Body of pancreas (tissue), 4 donors: ENCODE measurements at places on chromosomes 7 and 10.

DNA sequence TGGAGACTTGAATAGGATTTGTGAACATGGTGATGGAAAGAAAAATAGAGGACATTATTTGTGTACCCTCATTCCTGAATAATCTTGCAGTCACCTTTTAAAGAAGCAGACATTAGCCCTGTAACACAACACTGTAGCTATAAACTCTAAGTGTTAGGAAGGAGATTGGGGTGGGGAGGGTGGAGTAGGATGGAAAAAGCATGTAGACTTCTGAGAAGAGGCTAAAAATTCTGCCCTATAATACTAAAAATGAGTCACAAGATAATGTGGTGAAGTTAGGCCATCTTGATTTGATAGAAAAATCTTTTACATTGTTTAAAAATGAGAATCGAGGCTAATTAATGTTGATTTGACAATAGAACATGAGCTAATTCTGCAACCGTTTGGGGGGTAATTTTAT, 128.8 kb downstream of the LCOR start:
- peaks cover under 1% of the 10 kb centered on the region for H3K36me3 ChIP-seq
- DNase-seq = no peak
- no peak overlapping the region for H3K4me3 ChIP-seq
- H3K27me3 ChIP-seq = no peaks in the 10 kb centered on the region
- no peak overlapping the region for H3K27ac ChIP-seq

GRCh38 chr10:117578999-117579590, 36.5 kb downstream of the EMX2 start:
- no peaks in the 10 kb centered on the region for H3K27me3 ChIP-seq
- DNase-seq = no peak
- H3K27ac ChIP-seq = no peak overlapping the region
- no peaks in the 10 kb centered on the region for H3K4me1 ChIP-seq
- no peaks in the 10 kb centered on the region for H3K36me3 ChIP-seq
- no peak overlapping the region for H3K4me3 ChIP-seq

DNA sequence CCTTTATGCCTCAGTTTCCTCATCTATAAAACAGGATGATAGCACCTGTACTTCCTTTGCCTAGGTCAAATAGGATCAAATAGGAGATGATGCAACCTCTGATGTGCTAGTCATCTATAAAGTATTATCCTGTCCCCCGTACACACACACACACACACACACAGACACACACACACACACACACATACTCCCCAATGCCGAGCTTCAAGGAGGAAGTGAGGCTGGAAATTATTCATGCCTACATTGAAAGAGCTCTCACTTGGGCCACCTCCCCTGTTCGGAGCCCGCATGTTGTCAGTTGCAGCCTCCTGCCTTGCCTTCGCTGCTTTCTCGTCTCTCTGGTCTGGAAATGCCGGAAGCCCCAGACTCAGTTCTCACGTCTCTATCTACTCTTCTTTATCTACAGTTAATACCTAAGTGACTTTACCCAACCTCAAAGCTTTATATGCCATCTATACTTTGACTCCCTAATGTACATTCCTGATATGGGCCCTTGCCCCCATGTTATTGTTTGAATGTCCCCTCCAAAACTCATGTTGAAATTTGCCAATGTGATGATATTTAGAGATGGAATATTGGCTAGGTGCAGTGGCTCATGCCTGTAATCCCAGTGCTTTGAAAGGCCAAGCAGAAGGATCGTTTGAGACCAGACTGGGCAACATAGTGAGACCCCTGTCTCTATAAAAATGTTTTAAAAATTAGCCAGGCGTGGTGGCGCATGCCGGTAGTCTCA, 6.9 kb upstream of the UBE2H start:
- H3K36me3 ChIP-seq = no peaks in the 10 kb centered on the region
- no peak for DNase-seq
- H3K27me3 ChIP-seq = no peaks in the 10 kb centered on the region

DNA sequence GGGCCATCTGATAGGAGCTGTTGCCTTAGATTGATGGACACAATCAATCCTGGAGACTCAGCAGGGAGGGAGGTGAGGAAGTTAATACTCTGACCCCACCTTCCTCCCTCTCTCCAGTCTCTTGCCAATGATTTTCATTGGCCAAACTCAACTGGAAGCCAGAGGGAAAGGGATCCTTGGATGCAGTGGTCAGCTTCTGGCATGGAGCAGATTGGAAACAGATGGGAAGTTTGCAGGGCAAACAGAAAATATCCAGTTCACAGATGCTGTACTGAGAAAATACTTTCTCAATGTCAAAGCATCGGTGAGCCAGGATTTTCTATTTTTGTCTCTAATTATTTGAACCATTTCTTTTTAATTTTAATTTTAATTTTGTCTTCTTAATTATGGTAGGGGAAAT, 170.8 kb downstream of the BBS9 start:
- H3K27ac ChIP-seq = no peak overlapping the region
- no peaks in the 10 kb centered on the region for H3K4me1 ChIP-seq
- no peaks in the 10 kb centered on the region for H3K27me3 ChIP-seq
- DNase-seq = no peak
- H3K36me3 ChIP-seq = no peaks in the 10 kb centered on the region

- no peaks in the 10 kb centered on the region for H3K27me3 ChIP-seq
- no peaks in the 10 kb centered on the region for H3K36me3 ChIP-seq
- no peak for DNase-seq
Measured at GRCh38 chr10:74282848-74283210, 131.8 kb downstream of the ADK start.

DNA sequence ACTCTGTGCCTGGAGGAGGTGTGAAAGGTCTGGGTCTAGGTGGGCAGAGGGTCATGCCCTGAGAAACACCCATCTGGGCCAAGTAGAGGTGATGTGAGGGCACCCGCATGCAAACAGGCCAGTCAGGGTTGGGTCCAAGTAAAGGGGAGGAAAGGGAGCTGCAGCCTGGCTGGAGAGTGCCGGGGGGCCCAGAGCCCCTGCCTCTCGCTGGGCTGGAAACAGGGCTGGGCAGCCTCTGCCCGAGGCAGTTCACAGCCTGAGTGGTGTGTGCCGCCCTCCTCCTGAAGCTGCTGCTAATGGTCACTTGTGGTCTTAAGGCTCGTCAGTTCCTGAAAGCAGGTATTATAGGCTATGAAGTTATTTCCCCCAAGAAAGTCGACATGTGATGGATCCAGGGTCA, 7.3 kb downstream of the CYP2E1 start:
- H3K27ac ChIP-seq = no peak overlapping the region
- H3K4me1 ChIP-seq = peaks cover 6% of the 10 kb centered on the region
- no peaks in the 10 kb centered on the region for H3K36me3 ChIP-seq
- H3K4me3 ChIP-seq = no peak overlapping the region
- DNase-seq = no peak
- no peaks in the 10 kb centered on the region for H3K27me3 ChIP-seq

- H3K27ac ChIP-seq = no peak overlapping the region
- no peak for DNase-seq
- peaks cover 4% of the 10 kb centered on the region for H3K4me1 ChIP-seq
- no peak overlapping the region for H3K4me3 ChIP-seq
Measured at GRCh38 chr10:14500172-14500765, 169.5 kb upstream of the FRMD4A start.

GRCh38 chr10:132631338-132631735, 93.8 kb downstream of the INPP5A start:
- no peak overlapping the region for H3K4me3 ChIP-seq
- H3K27ac ChIP-seq = peak overlapping the region; percentile 84
- DNase-seq = peak; percentile 67
- H3K27me3 ChIP-seq = no peaks in the 10 kb centered on the region
- peaks cover 24% of the 10 kb centered on the region for H3K4me1 ChIP-seq

GRCh38 chr10:110425684-110426293, 71.9 kb upstream of the DUSP5 start:
- no peak overlapping the region for H3K27ac ChIP-seq
- peaks cover 16% of the 10 kb centered on the region for H3K4me1 ChIP-seq
- DNase-seq = no peak
- H3K36me3 ChIP-seq = no peaks in the 10 kb centered on the region
- no peak overlapping the region for H3K4me3 ChIP-seq

DNA sequence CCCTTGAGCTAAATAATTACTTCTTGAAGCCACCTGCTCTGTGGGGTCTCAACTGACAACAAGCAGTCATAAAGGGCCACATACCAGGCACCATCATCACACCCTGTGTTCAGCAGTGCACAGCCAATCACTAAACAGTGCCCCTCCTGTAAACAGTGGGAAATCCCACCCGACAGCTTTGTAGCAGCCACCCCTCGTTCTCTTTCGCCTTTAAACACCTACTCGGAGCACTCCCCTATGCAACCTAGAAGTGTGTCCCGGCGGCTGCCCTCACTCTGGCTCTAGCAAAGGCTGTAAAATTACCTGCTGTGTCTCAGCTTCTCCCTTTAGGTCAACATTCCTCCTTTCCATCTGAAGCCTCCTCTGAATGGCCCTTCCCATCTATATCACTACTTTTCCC, 111.9 kb downstream of the TCERG1L start:
- no peaks in the 10 kb centered on the region for H3K4me1 ChIP-seq
- no peak overlapping the region for H3K4me3 ChIP-seq
- H3K27me3 ChIP-seq = no peaks in the 10 kb centered on the region
- no peaks in the 10 kb centered on the region for H3K36me3 ChIP-seq
- no peak overlapping the region for H3K27ac ChIP-seq
- DNase-seq = no peak

DNA sequence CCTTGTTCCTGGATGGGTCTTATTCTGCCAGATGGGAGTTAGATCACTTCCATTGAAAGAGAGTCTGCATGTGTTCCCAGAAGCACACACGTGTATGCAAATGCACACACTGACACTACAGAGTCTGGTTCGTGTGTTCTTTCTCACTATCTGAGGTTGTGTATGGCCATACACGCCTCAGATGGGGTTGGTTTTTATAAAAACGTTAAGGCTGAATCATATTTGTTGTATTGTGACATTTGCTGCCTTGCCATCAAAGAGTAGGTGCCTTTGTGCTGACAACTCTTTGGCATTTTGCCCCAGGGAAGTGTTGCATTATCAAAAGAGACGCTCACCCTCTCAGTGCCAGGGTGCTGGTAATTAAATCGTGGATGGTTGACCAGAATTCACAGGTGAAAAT, 37.7 kb upstream of the HDAC9 start:
- no peaks in the 10 kb centered on the region for H3K4me1 ChIP-seq
- no peaks in the 10 kb centered on the region for H3K36me3 ChIP-seq
- no peaks in the 10 kb centered on the region for H3K27me3 ChIP-seq
- no peak overlapping the region for H3K4me3 ChIP-seq

GRCh38 chr7:157951300-157952049, 614.7 kb downstream of the DNAJB6 start:
- H3K36me3 ChIP-seq = no peaks in the 10 kb centered on the region
- no peaks in the 10 kb centered on the region for H3K27me3 ChIP-seq
- H3K4me3 ChIP-seq = no peak overlapping the region
- no peak for DNase-seq
- H3K27ac ChIP-seq = no peak overlapping the region
- no peaks in the 10 kb centered on the region for H3K4me1 ChIP-seq

DNA sequence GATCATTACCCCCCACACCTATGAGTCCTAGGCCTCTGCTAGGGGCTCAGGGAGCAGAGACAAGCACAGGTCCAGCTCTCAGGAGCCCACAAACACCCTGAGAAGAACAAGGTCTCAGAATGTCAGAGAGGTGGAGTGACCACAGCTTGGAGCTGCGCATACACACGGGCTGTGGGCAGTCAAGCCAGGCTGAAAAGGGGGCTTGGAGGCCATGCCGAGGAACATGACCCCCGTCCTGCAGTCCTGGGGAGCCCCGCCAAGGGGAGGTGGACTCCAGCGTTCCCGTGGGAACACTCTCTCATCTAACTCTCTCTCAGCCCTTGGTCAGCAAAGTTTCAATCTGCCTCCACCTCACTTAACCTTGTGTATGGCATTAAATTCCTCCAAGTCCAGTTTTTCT, 7.8 kb upstream of the MMP21 start:
- H3K4me3 ChIP-seq = no peak overlapping the region
- H3K4me1 ChIP-seq = no peaks in the 10 kb centered on the region
- H3K36me3 ChIP-seq = no peaks in the 10 kb centered on the region
- no peak for DNase-seq

GRCh38 chr10:113893570-113893969, 39.1 kb downstream of the NHLRC2 start:
- peaks cover 22% of the 10 kb centered on the region for H3K4me1 ChIP-seq
- no peak overlapping the region for H3K4me3 ChIP-seq
- H3K36me3 ChIP-seq = no peaks in the 10 kb centered on the region
- H3K27me3 ChIP-seq = no peaks in the 10 kb centered on the region
- no peak overlapping the region for H3K27ac ChIP-seq
- no peak for DNase-seq
